ENCODE measurements at places on chromosomes 7 and 10. TPM values are rescaled to one million over a fixed set of nuclear protein-coding genes. Genes with fewer than 3 reads are reported as not detected.
A peak's percentile ranks its signal among the peaks of the same experiment; 100 is the strongest.

DNA sequence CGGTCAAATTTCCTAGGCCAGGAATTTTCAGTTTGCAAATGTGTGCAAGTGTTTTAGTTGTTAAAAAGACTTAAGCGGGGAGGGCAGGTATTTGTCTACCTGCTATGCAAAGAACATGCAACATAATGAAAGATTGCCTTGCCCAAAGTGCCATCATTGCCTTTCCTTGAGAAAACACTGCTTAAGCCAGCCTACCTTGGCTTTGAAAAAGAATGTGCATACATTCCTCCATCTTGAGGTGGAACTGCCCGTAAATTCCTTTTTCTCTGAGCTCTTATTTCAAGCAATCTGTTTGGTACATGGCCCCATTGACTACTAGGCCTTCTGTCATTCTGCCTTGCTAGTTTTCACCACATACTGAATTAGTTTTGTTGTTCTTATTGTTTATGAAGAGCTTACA lies 29.3 kb downstream of the BZW2 start:
- no peak for DNase-seq

DNA sequence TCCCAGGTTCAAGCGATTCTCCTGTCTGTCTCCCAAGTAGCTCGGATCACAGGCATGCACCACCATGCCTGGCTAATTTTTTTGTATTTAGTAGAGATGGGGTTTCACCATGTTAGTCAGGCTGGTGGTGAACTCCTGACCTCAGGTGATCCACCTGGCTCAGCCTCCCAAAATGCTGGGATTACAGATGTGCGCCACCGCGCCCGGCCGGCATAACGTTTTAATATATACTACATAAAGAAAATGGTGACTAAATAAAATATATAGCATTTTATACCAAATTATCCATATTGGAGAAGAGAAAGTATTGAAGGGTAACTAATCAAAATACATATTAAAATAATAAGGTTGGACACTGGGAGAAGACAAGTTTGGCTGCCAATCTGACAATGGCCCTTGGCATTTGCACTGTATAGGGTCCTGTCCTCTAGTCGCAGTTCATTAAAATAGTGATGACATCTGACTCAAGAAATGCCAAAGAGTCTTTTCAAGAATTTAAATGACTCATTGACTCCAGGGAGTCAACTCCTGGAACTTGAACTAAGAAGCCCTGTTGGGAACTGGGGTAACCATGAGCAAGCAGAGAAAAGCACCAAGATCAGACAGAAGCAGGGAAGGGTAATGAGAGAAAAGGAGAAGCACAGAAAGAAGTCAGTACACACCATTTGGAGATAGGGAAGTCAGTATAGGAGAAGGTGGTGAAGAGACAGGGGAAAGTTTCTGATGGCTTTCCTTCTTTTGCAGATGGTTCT lies 91.1 kb downstream of the CH25H start:
- DNase-seq, result no peak

- DNase-seq, result no peak
Measured at GRCh38 chr7:3937605-3938004, 636.6 kb downstream of the SDK1 start.

GRCh38 chr10:80535671-80536360 lies 1.9 kb upstream of the SH2D4B start:
- peak; percentile 66 for DNase-seq

DNA sequence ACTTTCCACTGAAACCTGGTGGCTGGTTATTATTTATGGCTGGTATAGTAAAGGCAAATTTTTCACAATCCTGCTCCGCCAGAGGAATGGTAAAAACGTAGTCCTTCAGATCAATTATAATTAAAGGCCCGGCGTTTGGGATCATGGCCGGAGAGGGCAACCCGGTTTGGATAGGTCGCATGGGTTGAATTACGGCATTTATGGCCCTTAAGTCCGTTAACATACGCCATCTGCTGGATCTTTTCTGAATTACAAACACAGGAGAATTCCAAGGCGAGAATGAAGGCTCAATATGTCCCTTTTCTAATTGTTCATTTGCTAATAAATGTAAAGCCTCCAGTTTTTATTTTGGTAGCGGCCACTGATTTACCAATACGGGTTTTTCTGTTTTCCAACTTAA lies 11.3 kb upstream of the TAS2R3 start:
- no peak for DNase-seq

DNA sequence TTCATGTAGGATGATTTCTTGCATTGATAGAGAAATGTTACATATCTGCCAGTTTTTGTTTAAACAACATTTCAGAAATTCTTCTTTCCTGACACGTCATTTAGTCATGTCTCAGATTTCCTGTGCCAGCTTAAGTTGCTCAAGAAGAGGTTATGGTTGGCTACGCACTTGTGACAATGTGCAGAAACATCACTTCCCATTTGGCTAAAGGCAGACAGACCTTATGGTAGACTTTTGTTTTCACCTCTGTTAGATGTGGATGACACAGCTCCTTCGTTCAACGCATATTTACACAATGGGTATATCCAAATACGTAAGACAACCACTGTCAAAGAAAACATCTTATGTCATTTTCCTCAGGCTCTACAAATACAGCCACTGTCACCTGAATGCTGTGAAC lies 125.8 kb downstream of the DOCK4 start:
- no peak for DNase-seq

Gene MSS51
- 6.2 TPM for total RNA-seq

Gene KIAA1549
- total RNA-seq, result 0.11 TPM

Gene TES
- total RNA-seq, result 125 TPM

Gene PLXNA4
- total RNA-seq, result 0.22 TPM

Gene SPDYE3
- not detected for total RNA-seq

Gene MOGAT3
- total RNA-seq, result not detected

Gene NUTM2D
- 4.9 TPM for total RNA-seq

Gene BMPER
- total RNA-seq, result 0.30 TPM
